Karpas-422 (cell line): ENCODE measurements at places on chromosomes 1 and 21. TPM values are rescaled to one million over a fixed set of nuclear protein-coding genes. Genes with fewer than 3 reads are reported as not detected.

DNA sequence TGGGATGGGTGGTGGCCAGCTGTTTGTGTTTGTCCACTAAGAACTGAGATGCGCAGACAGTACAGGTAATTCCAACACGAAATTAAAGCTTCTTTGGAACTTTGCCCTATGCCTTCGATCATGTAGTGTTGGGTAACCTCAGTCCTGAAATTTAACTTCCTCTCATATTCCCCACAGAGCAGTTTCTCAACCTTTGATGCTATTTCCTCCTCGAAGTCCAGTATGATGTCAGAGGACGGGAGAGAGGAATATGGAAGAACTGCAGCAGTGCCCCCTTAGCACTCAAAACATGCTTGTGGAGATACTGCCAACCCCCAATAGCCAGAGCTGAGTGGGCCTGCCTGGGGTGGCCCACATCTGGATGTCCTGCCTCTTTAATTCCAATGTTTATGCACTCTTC lies 3.6 kb downstream of the LPAR3 start:
- no peak overlapping the region for H3K4me3 ChIP-seq
- no peak for DNase-seq

GRCh38 chr1:46158312-46159281 lies 16.3 kb upstream of the TSPAN1 start:
- no peaks in the 10 kb centered on the region for H3K36me3 ChIP-seq
- H3K4me3 ChIP-seq, result no peak overlapping the region
- no peaks in the 10 kb centered on the region for H3K27me3 ChIP-seq
- no peak for DNase-seq

DNA sequence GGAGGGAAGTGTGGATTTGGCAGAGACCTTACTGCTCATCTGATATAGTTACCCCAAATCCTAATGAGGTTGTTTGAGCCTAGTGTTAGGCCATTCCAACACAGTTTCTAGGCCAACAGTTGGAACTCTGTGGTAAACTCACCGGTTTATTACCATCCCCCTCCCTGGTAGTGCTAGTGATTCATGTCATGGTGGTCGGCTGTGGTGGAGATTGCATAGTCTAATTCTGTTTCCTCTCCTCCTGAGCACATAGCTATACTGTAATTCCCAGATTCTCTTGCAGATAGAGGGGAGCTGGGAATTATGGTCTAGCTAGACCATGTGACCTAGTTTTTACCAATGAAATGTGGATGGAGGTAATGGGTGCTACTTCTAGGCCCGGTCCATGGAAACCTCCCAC lies 123.7 kb upstream of the KIF26B start:
- H3K27me3 ChIP-seq, result no peaks in the 10 kb centered on the region
- no peaks in the 10 kb centered on the region for H3K4me1 ChIP-seq
- DNase-seq, result peak; percentile 4
- no peaks in the 10 kb centered on the region for H3K36me3 ChIP-seq
- H3K4me3 ChIP-seq, result no peak overlapping the region
- no peak overlapping the region for H3K27ac ChIP-seq

DNA sequence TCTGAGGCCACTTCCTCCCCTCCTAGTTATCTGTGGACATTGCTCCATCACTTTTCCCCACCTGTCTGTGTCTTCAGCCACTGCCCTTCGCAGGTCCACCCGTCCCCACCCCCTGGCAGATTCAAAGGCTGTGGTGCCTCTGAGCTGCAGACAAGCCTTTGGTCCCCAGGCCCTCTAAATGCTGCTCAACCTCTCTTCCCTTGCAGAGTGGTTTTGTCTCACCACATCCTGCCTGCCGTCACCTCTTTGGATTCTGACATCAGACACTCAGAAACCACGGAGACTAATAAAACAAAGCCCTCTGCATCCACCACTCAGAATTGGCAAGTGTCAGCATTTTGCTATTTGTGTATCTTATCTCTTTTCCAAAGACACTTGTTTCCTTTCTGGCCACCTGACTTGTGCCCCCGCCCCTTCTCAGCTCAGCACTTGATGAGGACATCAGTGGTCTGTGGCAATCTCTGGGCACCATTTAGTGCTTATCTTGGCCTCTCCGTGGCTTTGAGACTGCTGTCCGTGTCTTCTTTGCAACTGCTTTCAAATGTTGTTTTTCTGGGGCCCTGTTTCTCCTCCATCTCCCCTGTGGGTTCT lies 7.7 kb downstream of the CNIH3 start:
- no peaks in the 10 kb centered on the region for H3K36me3 ChIP-seq
- H3K27me3 ChIP-seq, result no peaks in the 10 kb centered on the region
- no peak for DNase-seq
- no peaks in the 10 kb centered on the region for H3K4me1 ChIP-seq
- H3K4me3 ChIP-seq, result no peak overlapping the region

The NPPB gene
- total RNA-seq, result not detected in 2 replicates

The SHISA4 gene
- total RNA-seq, result 0.51 TPM in 1 of 2 replicates, not detected in the other

The S100A14 gene
- total RNA-seq, result not detected in 2 replicates
